Tracheal epithelial cell (primary cell): ENCODE measurements at places on chromosomes 3 and 15. TPM values are rescaled to one million over a fixed set of nuclear protein-coding genes. Genes with fewer than 3 reads are reported as not detected.

The PLA2G4D gene
- under 0.01 TPM in 1 of 2 replicates, not detected in the other for total RNA-seq

The SLC22A14 gene
- total RNA-seq: under 0.01 TPM in 1 of 2 replicates, not detected in the other

The ALDH1A2 gene
- 0.64 and 2.7 TPM in 2 replicates for total RNA-seq

The TTLL13 gene
- total RNA-seq: not detected in 2 replicates

The PIK3R4 gene
- total RNA-seq: 24.6 and 34.1 TPM in 2 replicates

The OPA1 gene
- total RNA-seq: 64.3 and 87.4 TPM in 2 replicates

The FGD5 gene
- total RNA-seq: under 0.01 and 0.96 TPM in 2 replicates

The RBPMS2 gene
- not detected in 2 replicates for total RNA-seq

The UNC45A gene
- 50.3 and 93.3 TPM in 2 replicates for total RNA-seq

The LMAN1L gene
- total RNA-seq: 0.21 TPM in 1 of 2 replicates, not detected in the other

The UROC1 gene
- total RNA-seq: not detected in 2 replicates

The PAQR5 gene
- total RNA-seq: 0.21 and 14.5 TPM in 2 replicates

The SEMA6D gene
- 1.7 and 3.8 TPM in 2 replicates for total RNA-seq

The C3orf85 gene
- not detected in 2 replicates for total RNA-seq
